ENCODE measurements at places on chromosomes 7 and 10.
A peak's percentile ranks its signal among the peaks of the same experiment; 100 is the strongest.

DNA sequence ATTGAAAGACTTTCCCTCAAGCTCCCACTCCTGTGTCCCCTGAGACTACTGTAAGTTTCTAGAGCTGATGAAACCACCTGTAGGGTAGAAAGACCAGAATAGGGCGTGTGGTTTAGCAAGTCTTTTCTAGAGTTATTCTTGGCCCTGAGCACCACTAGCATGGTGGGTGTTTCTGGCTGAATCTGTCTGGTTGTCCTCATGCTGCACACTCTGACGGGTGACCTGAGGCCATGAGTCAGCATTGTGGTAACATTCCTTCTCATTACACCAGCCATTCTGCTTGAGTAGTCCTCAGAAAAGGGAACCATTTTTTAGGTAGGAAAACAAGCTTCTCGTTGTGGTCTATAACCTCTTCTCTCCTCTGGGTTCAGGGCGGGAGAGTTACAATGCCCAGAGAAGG is 250.3 kb downstream of the SNX13 start:
- no peak for DNase-seq

GRCh38 chr10:72285972-72286521 is 12.3 kb downstream of the DDIT4 start:
- DNase-seq: no peak

DNA sequence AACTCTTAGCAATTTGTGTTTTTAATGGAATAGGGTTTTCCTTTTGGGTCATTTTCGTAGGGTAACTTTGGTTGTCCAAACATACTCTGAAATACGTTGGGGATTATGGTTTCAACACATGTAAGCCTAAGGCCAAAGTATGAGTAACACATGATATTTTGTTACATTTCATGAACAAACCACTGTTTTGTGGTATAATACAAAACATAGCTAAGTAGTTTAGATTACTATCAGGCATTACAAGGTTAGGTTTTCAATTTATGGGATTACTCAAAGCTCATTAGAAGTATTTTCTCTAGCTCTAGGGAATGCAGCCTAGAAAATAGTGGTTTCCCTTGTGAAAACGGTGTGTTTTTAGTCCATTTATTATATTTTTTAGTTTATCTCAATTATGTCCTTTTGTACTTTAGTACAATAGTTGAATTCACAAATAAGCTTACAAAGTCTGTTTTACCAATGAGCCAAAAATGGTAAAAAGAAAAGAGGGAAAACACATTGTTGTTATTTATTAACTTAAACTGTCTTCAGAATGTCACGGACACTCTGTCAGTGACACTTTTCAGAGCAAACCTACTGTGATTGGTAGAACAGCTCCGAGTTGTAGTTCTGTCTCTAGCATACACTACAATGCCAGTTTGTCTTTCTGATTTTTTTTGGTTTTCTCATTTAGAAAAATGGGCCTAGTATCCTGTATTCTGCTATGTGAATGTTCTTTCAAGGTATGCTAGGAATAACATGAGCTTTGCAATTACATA is 473.7 kb downstream of the SUGCT start:
- no peak for DNase-seq

- no peak for DNase-seq
These were observed 187.9 kb downstream of the ZNF365 start for GRCh38 chr10:62562101-62562500.

GRCh38 chr7:69575651-69576050 is 22.6 kb upstream of the AUTS2 start:
- no peak for DNase-seq

GRCh38 chr7:25385506-25386136 is 157.3 kb upstream of the NPVF start:
- DNase-seq: no peak

- DNase-seq: no peak
These were observed 16.7 kb downstream of the CLEC2L start for GRCh38 chr7:139540203-139540602.

DNA sequence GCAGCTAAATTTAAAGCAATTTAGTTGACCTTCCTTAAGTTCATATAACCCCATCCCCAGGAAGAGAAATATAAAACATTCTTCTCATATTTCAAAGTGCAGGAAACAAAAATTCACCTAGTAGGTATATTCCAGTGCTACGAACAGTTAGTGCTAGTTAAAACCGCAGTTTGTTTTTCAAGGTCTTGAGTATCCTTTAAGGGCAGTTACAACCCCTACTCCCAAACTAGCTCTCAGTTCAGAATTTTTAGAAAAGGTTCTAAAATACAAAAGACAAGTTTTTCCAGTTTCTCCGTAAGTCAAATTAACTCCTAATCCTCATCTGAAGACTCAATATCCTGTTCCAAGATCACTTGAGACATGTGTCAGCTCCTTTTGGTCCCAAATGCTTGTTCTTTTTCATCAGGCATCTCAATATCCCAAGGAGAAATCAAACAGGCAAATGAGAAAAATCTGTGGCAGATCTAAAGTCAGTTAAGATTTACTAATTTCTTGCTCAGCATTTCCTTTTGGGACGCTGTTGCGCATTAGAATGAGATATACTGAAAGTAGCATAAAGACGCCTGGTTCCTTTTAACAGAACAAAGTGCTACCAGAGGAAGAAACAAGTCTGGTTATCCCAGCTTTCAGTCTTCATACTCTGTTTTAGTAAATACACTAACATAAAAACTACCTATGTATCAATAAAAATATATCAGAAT is 51.8 kb downstream of the ARHGAP12 start:
- DNase-seq: no peak

DNA sequence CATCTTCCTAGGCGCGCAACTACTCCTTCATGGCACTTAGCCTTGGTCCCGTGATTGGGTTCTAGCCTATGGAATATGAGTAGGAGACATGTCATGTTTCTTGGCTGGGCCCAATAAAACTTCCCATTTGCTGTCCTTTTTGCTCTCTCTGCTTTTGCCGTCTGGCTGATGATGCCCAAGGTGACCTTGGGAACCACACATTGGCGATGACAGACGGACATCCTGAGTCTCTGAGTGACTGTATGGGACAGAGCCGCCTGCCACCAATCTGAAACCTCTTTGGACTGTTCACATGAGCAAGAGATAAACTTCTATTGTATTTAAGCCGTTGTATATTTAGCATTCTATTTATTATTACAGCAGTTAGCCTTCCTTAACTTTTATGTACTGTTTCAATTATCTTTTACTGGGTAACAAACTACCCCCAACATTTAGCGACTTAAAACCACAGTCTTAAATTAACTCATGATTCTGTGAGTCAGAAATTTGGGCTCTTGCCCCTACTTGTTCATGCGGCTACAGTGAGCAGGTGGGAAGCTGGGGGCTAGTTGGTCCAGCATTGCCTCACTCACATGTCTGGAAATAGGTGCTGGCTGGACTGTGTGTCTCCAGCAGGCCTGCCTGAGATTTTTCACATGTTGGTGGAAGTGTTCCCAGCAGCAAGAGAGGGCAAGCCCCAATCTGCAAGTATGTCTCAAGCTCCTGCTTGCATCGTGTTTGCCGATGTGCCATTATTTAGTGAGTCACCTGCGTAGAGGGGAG is 71.7 kb downstream of the NOD1 start:
- no peak for DNase-seq

DNA sequence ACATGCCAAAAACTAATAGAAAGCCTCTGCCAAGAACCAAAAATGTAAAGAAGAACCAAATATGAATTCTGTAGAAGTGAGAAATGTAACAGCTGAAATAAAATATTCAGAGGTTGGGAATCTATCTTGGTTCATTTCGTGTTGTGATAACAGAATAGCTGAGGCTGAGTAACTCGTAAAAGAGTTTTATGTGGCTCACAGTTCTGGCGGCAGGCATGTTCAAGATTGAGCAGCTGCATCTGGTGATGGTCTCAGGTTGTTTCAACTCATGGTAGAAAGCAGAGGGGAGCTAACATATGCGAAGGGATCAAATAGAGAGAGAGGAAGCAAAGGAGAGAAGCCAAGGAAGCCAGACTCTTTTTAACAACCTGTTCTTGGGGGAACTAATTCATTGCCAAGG is 717.2 kb downstream of the TNS3 start:
- DNase-seq: no peak

- DNase-seq: no peak
These were observed 46.4 kb upstream of the RSBN1L start for GRCh38 chr7:77649716-77650349.

- DNase-seq: no peak
These were observed 96.6 kb upstream of the PTN start for GRCh38 chr7:137439829-137440825.

- no peak for DNase-seq
These were observed 4.8 kb downstream of the VSTM2A start for GRCh38 chr7:54546986-54547314.

DNA sequence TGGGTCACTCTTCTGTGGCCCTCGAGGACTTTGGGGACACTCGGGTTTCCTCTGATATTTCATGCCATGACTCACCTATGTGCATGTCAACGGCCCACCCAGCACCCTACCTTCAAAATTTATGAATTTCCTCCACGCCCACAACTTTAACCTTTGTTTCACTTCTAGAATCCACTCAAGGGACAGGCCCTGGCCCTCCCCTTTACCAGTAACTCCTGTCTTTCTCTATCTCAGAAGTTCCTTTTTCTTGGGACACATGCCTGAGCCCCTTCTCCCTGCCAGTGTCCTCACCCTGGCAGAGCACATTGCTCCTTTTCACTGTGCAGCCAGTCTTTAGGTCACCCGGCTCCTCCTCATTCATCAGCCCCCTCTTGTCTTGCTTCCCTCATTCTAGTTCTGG is 282.5 kb upstream of the KLF6 start:
- no peak for DNase-seq

DNA sequence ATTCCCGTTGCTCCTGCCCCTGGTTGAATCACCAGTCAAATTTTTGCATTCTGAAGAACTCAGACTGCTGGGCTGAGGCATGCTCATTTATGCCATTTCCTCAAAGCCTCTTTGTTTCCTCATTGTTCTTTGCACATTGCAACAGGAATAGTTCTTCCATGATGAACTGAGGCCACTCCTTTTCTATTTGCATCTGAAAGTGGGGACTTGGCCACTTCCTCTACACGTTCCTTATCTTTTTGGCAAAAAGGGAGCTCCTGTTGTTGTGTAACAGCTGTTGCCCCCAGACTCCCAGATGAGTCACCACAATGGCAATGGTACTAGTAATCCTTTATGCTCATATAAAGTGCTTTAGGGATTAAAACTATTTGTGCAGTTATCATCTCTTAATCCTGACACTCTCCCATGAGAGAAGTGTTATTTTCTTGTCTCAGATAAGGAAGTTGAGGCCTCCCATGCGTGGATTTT is 20.1 kb upstream of the ITPRID1 start:
- DNase-seq: peak; percentile 74

DNA sequence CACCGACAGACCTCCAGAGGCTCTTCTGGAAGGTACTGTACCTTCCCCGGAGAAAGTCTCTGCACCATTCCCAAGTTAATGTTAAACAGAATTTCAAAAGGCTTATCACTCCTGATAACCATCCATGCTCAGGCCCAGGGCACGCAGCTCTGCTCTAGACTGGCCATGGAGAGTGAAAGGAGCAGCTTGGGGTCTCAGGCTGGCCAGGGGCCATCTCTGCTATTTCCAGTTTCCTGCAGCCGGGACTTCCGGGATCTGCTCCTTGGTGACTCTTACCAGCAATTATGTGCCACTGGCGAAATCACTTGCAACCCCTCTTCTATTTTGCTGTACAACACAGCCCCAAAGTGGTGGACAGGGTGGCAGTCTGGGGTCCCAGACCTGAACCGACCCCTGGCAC is 6.0 kb downstream of the CLDN15 start:
- DNase-seq: no peak

- no peak for DNase-seq
These were observed 59.0 kb downstream of the PODXL start for GRCh38 chr7:131497454-131497853.

- DNase-seq: no peak
These were observed 156.3 kb upstream of the COBL start for GRCh38 chr7:51472873-51473272.

DNA sequence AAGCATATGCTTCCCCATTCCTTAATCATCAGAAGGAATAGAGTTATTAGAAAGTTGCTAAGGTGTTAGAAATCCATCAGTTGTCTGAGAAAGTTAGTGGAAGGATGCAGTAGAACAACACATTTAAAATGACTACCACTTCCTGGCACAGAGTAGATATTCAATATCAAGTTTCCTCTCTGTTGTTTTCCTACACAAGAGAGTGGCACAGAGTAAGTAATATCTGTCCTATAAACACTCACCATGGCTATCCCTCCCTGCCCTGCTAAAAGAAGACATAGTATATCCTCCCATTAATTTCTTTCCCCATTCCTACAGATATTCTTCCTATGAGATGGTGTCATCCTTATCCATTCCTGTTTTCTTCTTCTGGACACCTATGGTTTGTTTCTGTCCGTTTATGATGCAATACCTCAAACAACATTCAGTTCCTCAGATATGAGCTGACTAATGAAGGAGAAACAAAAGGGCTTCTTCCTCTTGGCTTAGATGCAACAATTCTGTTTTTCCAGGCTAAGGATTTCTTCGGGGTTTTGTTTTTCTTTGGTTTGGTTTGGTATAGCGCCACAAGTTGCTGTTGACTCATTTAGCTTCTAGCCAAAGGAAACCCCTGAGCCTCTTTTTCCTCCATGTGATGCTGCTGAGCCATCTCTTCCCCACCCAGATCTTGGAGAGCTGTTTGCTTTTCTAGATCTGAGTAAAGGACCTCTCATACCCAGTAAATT is 32.9 kb upstream of the BPGM start:
- no peak for DNase-seq

GRCh38 chr10:47340608-47341170 is 7.5 kb upstream of the RBP3 start:
- DNase-seq: peak; percentile 12

DNA sequence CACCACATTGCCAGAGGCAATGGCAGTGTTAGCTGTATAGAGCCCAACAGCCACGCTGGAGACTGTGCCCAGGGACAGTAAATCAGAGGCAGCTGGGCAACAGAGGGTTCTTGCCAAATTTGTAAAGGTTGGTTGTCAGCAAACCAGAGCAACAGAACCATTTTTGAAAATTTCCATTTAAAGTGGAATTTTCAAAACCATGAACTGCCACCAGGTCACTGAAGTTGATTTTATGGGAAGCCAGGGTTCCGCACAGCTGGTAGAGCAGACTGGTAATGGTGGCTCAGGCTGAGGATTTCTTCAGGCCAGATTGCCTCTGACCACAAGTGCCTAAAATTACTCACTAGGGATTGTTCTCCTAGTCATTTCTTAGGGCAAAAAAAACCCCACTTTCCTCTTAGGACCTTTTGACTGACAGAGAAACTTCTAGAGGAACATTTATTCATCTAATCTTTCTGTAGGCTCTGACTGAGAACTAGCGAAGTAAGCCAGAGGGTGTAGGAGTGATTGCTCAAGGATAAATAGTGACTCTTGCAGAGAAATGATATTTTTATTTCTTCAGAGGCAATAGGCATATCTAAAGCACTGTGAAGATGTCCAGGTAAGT is 342.4 kb downstream of the BBS9 start:
- DNase-seq: no peak

- peak; percentile 89 for DNase-seq
These were observed 36.9 kb upstream of the KMT2E start for GRCh38 chr7:104976966-104977636.

DNA sequence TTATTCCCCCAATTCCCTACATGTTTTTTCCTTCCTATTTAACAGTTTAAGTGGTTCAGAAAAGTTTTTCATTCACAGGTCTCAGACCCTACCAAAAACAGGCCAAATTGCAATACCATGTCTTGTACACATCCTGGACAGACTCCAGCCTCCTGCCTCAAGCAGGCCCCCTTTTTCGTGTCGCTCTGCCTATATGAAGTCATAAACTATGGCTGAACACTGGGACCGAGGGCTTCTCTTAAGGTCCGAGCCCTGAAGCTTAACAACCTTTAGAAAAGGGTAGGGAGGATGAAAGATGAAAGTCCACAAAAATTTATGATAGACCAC is 1.4 kb downstream of the FBXW4 start:
- peak; percentile 23 for DNase-seq

GRCh38 chr10:14271621-14272020 is 59.1 kb downstream of the FRMD4A start:
- DNase-seq: no peak

All from NCI-H524 (cell line).